ENCODE measurements at places on chromosomes 4 and X.

DNA sequence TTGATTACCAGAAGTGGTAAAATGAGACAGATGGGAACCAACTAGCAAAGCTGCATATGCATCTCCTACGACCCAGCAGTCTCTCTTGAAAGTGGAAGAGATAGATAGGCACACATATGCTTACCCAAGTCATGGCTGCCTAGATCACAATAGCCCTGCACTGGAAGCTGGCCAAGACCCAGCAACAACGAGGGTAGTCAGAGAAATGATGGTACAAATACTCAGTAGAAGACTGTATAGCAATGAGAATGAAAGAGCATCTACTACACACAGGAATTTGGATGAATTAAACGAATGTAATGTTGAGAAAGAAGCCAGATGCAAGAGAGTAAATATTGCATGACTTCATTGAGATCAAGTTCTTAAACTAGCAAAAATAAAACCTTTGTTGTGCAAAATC is 100.3 kb upstream of the FAT1 start:
- no peak overlapping the region for H3K27ac ChIP-seq
- no peak overlapping the region for H3K4me3 ChIP-seq
- H3K27me3 ChIP-seq, result no peaks in the 10 kb centered on the region
- H3K4me1 ChIP-seq, result peaks cover 21% of the 10 kb centered on the region

GRCh38 chrX:42934020-42934726 is 156.2 kb upstream of the PPP1R2C start:
- no peaks in the 10 kb centered on the region for H3K27me3 ChIP-seq
- no peak overlapping the region for H3K4me3 ChIP-seq
- no peaks in the 10 kb centered on the region for H3K4me1 ChIP-seq
- DNase-seq, result no peak

DNA sequence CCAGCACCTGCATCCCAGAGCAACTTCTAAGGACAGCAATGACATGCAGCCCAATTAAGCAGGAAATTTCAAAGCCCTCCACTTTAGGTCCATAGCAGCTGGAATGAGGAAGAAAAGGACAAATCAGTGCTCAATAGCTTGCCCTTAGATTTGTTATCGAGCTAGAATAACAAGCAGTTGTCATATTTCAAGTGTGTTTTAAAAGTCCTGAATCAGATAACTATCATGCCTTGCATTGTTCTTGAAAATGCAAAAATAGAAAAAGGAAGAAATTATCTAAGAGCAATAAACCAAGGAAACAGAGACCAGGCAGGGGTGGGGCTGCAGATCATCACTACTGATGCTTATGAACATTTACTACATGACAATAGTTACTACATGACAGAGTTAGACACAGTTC is 43.9 kb upstream of the KLF3 start:
- H3K4me3 ChIP-seq, result no peak overlapping the region
- H3K27ac ChIP-seq, result peak overlapping the region; percentile 41
- H3K36me3 ChIP-seq, result no peaks in the 10 kb centered on the region
- no peaks in the 10 kb centered on the region for H3K27me3 ChIP-seq
- H3K4me1 ChIP-seq, result peaks cover 23% of the 10 kb centered on the region
- DNase-seq, result no peak

DNA sequence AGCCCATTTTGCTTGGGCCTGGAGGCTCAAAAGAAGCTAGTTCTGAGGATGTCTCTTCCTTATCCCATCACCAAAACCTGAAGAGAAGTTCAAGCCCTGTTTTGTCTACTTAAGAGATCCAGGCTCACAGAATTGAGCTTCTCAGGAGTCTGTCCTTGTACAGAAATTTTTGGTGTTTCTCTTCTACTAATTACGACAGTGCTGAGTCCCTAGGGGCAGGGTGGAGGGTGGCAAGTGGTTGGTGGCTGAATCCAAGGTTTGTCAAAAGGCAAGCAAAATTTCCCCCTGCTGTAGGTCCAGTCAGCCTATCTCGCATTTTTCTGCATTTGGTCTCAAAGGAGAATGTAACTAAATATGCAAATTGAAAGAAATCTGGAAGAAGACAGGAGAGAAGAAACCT is 377.9 kb downstream of the SMARCA1 start:
- no peak overlapping the region for H3K27ac ChIP-seq
- no peak for DNase-seq
- no peaks in the 10 kb centered on the region for H3K4me1 ChIP-seq

DNA sequence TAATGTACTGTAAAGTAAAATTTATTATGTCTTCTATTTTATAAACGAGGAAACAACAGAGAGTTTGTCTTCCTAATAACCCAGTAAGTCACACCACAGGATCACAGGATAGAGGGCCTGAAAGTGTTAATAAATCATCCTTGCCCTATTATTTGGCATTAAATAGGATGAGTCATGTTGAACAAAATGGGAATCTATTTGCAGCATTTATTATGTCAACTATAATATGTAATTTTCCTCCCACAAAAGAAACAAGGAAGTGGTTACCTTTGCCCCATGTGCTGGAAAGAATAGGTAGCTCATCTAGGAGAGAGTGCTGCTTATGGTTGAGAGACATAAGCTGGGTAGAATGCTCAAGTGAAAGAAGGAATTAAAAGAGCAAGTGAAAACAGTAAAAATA is 237.6 kb upstream of the NDST3 start:
- no peak overlapping the region for H3K4me3 ChIP-seq
- no peak overlapping the region for H3K27ac ChIP-seq
- H3K27me3 ChIP-seq, result no peaks in the 10 kb centered on the region
- no peak for DNase-seq
- H3K36me3 ChIP-seq, result no peaks in the 10 kb centered on the region
- H3K4me1 ChIP-seq, result no peaks in the 10 kb centered on the region

DNA sequence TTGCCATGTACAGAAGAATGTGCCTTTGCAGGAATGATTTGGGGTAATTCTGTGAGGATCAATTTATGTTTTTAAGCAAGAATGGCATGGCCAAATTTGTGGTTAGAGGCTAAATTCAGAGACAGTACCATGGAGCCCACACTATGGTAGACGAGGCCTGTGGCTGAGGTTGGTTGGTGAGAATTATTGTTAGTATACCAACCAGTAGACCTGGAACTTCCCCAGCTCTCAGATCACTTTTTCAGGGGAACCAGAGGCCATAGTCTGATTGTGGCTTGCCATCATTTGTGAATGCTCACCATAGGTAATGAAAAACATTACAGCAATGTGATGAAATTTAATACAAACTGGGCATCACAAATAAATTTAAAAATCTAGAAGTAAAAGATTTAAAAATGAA is 56.3 kb downstream of the SHISA3 start:
- H3K27ac ChIP-seq, result no peak overlapping the region
- H3K27me3 ChIP-seq, result no peaks in the 10 kb centered on the region
- H3K36me3 ChIP-seq, result no peaks in the 10 kb centered on the region

DNA sequence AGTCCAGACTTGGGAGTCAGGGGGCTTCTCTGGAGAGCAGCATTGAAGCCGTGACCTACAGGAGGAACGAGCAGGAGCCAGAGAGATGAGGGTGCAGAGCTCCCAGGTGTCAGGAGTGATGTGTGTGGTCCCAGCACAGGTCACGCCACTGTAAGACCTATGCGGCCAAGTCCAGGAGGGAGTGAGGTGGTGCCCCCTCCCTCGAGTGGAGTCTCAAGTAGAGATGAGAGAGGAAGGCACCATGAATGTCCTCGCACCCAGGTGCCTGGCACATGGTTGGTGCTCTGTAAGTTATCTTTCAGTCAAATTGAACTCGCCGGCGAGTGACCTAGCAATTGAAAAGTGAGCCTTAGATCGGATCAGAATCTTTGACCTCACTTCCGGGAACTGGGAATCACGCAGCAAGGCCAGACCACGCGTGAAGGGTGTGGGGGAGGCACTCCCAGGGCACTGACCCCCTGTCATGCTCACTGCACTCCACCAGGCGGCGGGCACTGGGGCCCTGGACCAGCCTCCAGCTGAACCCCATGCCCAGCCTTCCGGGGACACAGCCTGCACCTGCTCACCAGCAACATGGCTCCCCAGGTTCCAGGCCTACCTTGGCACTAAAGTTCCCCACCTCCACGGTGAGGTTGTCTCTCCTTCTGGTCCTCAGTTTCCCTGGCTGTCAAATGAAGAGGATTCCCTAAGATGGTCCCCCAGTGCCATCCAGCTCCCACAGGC is 127.4 kb downstream of the HMX1 start:
- DNase-seq, result no peak
- no peak overlapping the region for H3K27ac ChIP-seq
- no peaks in the 10 kb centered on the region for H3K36me3 ChIP-seq
- no peaks in the 10 kb centered on the region for H3K4me1 ChIP-seq
- peaks cover 5% of the 10 kb centered on the region for H3K27me3 ChIP-seq

- peak within 1 kb of the TSS; percentile 94 for H3K27ac ChIP-seq
- H3K27me3 ChIP-seq, result no peaks in the 10 kb centered on the region
- H3K36me3 ChIP-seq, result peaks cover 10% of the 10 kb centered on the region
- H3K4me3 ChIP-seq, result peak within 1 kb of the TSS; percentile 80
Observed at GRCh38 chr4:101347267-101347556, at the start of gene PPP3CA. Gene PPP3CA, minus strand, starts transcription at chr4:101347526.

DNA sequence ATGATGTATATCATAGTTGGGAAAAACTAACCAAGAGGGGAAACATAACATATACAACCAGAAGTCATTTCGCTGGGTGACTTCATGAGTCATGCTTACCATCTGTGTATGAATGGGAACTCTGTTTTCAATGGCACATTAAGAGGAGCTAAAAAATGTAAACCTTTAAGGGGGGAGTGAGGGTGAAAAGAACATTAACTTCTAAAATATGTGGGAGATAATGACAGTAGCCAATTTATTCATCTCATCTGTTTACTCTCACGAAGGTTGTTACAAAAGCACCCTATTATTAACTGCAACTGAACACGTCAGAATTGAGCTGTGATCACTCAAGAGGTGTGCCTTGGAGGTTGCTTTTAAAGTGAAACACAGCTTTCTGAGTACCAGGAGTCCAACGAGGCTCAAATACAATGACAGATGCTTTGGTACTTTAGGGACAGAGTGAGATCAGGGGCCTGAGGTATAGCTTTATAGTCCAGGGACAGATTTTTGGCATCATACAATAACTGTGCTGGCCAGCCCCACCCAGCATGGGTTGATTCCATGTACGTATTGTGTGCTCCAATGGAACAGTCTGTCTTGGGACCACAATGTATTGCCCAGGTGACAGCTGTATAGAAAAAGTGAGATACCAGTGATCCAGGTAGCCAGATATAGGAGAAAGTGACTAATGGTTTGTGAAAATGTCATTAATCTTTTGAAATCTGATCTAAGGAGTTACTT is 107.3 kb downstream of the AMMECR1 start:
- H3K27me3 ChIP-seq, result no peaks in the 10 kb centered on the region
- no peaks in the 10 kb centered on the region for H3K36me3 ChIP-seq
- H3K4me1 ChIP-seq, result peaks cover 44% of the 10 kb centered on the region
- DNase-seq, result no peak
- H3K27ac ChIP-seq, result peak overlapping the region; percentile 79

DNA sequence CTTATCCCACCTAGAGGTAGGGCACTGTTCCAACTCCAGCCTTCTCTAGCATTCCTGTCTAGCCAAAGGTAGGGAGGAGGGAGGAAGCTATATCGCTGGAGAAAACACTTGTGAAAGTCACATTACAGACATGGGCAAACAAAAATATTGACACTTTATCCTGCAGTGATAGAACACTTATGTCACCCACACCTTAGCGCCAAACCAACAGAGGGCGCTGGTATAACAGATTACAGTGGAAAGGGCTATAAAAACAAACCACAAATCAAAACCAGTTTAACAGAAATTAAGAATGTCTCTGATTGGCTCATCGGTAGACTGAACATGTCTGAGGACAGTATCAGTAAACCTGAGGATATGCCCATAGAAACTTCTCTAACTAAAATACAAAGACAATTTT is 451.3 kb downstream of the TLL1 start:
- H3K4me1 ChIP-seq, result peaks cover 4% of the 10 kb centered on the region
- no peaks in the 10 kb centered on the region for H3K27me3 ChIP-seq
- H3K4me3 ChIP-seq, result no peak overlapping the region

DNA sequence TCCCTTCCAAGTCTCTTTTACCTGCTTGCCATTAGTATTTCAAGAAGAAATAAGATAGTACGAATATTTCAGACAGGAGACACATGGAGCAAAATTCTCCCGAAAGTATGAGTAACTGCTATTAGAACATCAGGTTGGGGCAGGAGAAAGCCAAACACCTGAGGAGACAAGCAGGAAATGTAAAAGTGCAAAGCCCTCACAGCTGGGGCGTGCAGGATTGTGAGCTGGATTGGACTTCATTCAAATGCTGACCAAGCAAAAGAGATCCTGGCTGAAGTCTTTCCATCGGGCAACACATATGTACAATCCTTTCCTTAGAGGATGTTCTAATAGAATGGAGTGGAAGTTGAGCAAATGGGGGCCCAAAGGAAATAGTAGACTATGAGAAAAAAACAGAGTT is 76.8 kb downstream of the DTHD1 start:
- H3K27me3 ChIP-seq, result no peaks in the 10 kb centered on the region
- H3K36me3 ChIP-seq, result no peaks in the 10 kb centered on the region
- DNase-seq, result no peak
- no peaks in the 10 kb centered on the region for H3K4me1 ChIP-seq
- H3K27ac ChIP-seq, result no peak overlapping the region

GRCh38 chr4:14294611-14295010 is 667.1 kb upstream of the BOD1L1 start:
- no peak overlapping the region for H3K4me3 ChIP-seq
- H3K36me3 ChIP-seq, result no peaks in the 10 kb centered on the region
- peaks cover 10% of the 10 kb centered on the region for H3K4me1 ChIP-seq
- no peak for DNase-seq

DNA sequence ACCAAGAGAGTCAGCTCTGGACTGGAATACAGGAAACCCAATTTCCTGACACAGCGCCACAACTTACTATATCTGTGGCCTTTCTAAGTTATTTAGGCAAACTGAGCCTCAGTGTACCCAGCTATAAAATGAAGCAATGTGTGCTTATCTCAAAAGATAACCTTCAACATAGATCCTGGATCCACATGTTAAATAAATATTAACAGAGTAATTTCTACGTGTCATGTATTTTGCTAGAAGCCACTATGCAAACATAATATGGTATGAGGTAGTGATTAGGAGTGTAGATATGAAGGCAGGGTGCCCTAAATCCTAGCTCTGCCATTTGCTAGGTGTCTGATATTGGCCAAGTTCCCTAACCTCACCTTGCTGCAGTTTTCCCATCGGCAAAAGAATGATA is 527.0 kb downstream of the RAB28 start:
- no peaks in the 10 kb centered on the region for H3K36me3 ChIP-seq
- no peak overlapping the region for H3K27ac ChIP-seq
- no peak overlapping the region for H3K4me3 ChIP-seq
- H3K27me3 ChIP-seq, result no peaks in the 10 kb centered on the region
- H3K4me1 ChIP-seq, result no peaks in the 10 kb centered on the region

DNA sequence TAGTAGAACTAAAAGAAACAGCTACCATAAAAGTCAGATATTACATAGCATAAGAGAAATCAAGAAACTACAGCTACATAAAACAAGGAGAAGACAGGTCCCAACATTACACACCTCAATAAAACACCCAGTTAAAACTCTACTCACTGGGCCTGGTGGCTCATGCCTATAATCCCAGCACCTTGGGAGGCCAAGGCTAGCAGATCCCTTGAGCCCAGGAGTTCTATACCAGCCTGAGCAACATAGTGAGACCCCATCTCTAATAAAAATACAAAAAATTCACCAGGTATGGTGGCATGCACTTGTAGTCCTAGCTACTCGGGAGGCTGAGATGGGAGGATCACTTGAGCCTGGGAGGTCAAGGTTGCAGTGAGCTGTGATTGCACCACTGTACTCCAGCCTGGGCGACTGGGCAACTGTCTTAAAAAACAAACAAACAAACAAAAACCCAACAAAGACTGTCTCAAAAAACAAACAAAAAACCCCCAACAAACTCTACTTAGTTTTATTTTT is 15.2 kb upstream of the TXLNG start:
- H3K27ac ChIP-seq, result no peak overlapping the region
- no peak for DNase-seq
